ENCODE measurements at places on chromosomes 3 and 15. TPM values are rescaled to one million over a fixed set of nuclear protein-coding genes. Genes with fewer than 3 reads are reported as not detected.

DNA sequence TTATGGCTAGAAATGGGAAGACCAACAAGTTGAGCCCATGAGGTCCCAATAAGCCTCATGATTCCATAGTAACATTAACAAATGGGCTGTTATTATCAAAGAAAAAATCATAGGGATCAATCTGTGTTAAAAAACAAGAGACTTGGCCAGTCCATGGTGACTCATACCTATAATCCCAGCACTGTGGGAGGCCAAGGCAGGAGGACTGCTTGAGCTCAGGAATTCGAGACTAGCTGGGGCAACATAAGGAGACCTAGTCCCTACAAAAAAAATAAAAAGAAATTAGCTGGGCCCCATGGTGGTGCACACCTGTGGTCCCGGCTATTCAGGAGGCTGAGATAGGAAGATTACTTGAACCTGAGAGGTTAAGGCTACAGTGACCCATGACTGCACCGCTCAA lies 124.8 kb downstream of the DMXL2 start:
- no peak for DNase-seq

DNA sequence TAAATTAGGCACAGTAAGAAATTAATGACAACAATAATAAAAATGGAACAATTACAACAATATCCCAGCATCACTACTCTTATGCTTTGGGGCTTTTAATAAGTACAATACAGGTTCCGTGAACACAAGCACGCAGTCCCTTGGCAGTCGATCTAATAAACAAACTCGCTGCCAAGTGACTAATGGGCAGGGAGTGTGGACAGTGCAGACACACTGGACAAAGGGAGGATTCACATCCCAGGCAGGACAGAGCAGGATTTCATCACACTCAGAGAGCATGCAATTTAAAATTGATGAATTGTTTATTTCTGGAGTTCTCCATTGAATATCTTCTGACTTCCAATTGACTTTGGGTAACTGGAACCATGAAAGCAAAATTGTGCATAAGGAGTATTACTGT lies 524.1 kb upstream of the CFAP20DC start:
- peak; percentile 86 for DNase-seq

GRCh38 chr3:126752303-126753190 lies 48.5 kb downstream of the CHCHD6 start:
- DNase-seq = peak; percentile 79

GRCh38 chr3:120407508-120408287 lies 43.1 kb downstream of the FSTL1 start:
- no peak for DNase-seq

The MUC20 gene
- 24.3 TPM for total RNA-seq

DNA sequence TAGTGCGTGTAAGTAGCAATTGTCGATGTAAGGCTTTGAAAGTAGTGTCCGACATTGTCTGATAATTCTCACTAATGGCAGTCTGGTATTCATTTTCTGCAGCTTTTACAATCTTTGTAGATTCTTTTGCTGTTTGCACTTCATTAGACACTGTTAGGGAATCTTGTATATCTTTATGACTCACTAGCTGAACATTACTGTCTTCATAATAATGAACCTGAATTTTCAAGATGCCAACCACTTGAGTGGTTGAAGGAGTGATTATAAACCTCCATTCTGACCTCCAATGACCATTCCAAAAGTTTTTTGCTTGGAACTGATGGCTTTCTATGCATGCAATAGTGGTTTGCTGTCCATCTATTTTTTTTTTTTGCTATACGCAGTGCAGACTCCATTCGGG lies 76.4 kb upstream of the MFGE8 start:
- DNase-seq = no peak
